ENCODE measurements at places on chromosomes 11 and 22.

GRCh38 chr22:41642331-41643110, 21.4 kb downstream of the XRCC6 start:
- DNase-seq, result no peak

DNA sequence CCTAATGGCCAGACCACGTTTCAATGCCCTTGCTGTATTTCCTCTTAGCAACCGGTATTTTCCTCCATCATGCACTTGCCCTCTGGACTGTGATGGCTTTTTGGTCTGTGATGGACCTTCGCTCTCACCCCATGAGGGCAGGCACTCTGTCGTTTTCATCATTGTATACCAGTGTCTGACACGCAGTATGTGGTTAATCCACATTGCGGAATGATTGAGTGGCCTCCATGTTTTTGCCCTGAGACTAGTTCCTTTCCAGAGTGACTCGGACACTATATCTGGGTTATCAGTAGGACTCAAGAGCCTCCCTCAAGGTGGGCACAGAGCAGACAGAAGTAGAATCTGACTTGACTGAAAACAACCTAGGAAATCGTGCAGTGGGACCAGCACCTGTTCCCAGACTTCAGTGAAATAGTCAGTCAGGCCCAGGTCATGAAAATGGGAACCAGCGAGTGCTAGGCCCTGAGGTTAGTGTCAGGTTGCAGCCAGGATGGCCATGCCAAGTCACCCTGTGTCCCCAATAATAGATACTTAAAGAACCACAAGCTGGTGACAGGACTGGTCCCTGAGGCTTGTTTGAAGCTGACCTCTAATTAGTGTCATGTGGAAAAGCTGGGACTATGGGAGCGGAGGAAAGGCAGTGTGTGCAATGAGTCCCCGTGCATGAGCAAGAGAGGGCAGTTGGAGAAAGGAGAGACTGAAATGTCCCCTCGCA, 464.7 kb downstream of the INSC start:
- DNase-seq, result no peak

DNA sequence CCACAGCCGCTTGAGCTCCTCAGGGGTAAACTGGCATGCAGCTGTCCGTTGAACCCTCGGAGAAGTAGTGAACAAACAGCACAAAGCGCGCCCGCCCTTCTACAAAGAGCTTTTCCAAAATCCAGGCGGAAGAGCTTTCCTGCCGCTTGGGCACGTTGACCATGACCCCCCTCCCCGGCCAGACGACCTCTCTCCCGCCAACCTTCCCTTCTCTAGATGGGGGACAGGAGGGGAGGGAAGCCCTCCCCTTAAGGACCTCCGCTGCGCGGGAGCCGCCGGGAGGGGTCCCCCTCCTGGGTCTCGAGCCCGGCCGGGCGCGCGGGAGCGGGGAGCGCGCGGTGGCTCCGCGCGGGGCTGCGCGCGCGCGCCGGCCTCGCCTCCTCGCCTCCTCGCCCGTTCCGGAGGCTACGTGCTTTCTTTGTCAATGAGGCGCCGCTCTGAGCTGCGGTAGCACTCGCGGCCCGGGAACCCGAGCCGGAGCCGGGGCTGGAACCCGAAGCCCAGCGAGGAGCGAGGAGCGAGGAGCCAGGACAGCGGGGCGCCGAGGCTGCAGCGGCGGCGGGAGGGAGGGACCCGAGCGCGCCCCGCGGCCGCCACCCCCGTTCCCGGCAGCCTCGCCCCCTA, 118.6 kb downstream of the HIPK3 start:
- DNase-seq, result peak; percentile 41

- peak; percentile 3 for DNase-seq
Observed at GRCh38 chr11:130515829-130516553, 67.5 kb downstream of the ADAMTS15 start.

GRCh38 chr11:10895285-10895684, 37.4 kb upstream of the ZBED5 start:
- no peak for DNase-seq

- DNase-seq, result peak; percentile 86
Observed at GRCh38 chr11:6320411-6321155, at the start of gene CAVIN3. CAVIN3 (minus strand) TSS chr11:6320501; CDS start chr11:6320476, 25 bp downstream.

GRCh38 chr11:103035791-103036434, 56.0 kb downstream of the DCUN1D5 start:
- DNase-seq, result peak; percentile 55

DNA sequence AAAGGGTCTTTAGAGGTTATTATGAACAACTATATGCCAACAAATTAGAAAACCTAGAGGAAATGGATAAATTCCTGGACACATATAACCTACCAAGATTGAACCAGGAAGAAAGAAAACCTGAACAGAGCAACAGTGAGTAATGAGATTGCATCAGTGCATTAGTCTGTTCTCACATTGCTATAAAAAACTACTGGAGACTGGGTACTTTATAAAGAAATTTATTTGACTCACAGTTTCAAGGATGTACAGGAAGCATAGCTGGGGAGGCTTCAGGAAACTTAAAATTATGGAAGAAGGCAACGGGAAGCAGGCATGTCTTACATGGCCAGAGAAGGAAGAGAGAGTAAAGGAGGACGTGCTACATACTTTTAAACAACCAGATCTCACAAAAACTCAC, 70.8 kb upstream of the GNAZ start:
- DNase-seq, result no peak
